ENCODE measurements at places on chromosomes 4 and X.

DNA sequence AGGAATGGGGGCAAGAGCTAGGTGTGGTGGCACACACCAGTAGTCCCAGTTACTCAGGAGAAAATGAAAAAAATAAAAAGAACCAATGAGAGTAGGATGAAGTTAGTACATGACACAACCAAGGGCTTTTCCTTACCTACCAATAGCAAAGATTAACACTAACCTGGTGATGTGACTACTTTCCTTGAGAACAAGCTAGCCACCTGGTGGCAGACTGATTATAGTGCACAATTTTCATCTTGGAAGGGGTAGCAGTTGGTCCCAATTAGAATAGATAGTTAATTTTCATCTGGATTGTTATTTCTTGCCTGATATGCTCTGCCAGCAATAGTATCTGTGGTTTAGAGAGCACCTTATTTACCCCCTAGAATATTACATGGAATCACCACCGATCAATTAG is 1216.8 kb upstream of the PABPC4L start:
- no peak for DNase-seq

DNA sequence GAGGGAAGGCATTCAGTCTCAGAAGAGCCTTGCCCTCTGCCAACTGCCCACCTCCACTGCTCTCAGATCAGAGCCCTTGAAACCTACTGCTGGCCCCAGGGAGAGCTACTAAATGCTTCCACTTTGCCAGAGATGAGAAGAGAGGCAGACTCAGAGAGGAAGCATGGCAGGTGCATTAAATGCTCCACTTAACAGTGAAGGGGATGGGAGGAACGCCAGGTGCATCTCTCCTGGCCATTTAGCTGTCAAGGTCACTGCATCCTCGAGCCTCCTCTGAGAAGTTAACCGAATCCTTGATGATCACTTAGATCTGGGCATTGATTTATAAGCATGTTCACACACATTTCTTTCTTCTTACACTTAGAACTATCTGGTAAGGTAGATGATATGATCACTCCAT is 15.0 kb downstream of the TRPC5 start:
- DNase-seq = no peak

- DNase-seq = no peak
Measured at GRCh38 chr4:89509708-89510281, 202.2 kb upstream of the GPRIN3 start.

DNA sequence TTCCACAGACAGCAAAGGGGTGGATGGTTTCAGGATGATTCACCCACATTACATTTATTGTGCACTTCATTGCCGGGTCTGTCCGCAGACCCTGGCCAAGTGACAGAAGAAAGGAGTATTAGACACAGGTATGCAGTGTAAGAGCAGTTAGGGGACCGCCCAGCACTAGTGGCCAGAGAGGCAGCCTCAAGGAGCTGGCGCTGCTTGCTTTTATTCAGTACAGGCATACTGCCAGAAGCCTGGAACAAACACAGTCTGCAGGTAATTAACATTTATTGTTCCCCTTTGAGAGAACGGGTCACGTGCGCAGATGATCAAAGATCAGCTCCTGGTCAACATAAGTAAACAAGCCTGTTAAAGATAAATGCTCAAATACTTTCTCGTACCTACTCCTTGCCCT is 1639.0 kb upstream of the IGFBP7 start:
- DNase-seq = no peak

DNA sequence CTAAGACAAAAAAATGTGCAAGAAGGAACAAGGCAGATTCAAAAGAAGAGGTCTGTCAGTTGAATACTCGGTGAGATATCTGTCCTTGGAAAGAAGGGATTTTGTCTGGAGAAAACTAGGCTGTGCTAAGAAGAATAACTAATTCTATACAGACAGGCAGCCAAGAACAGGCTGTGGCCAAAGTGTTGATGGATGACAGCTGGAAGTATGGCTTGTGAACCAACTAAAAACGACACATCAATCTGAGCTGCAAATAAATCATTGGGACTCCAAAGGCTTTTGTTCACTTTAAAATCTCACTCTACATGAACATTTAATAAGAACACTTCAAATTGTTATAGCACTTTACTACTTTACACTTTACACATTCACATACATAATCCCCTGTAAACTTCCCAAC is 70.5 kb upstream of the IGSF1 start:
- no peak for DNase-seq

GRCh38 chr4:140609548-140610425 is 41.0 kb upstream of the UCP1 start:
- DNase-seq = peak; percentile 29

DNA sequence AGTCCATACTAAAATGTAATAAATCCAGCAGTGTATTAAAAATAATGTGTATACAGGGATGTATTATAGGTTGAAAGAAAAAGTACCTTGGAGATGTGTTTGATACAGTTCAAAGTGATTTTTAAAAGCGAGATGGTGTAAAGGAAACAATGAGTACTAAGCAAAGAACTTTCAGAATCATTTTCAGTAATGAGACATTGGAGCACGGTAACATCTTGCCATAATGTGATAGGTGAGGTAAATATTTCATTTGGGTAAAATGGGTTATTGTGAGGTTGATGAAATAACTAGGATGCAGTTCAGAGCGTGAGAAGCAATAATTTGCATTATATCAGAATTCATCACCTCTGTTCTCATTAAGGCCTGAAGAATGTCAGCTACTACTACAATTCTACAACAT is 25.9 kb downstream of the EIF2S3 start:
- DNase-seq = no peak

GRCh38 chr4:1512738-1513660 is 106.8 kb upstream of the NKX1-1 start:
- no peak for DNase-seq

DNA sequence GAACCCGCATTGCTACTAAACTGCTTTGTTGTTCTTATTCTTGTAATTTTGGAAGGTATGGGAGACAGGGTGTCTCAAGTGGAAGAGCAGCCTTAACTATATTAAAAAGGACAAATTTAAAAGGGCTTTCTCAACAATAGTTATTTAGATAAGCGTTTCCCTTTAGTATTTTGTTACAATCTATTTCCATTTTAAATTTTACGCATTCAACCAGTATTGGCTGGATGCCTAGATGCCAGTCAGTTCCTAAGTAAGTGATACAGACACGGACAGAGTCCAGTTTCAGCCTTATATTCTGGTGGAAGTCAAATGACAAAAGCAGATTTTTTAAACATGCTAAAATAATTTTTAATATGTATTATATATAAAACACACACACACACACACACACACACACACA is 28.3 kb downstream of the FAT1 start:
- DNase-seq = no peak

- no peak for DNase-seq
Measured at GRCh38 chr4:152850377-152850776, 70.6 kb downstream of the ARFIP1 start.

DNA sequence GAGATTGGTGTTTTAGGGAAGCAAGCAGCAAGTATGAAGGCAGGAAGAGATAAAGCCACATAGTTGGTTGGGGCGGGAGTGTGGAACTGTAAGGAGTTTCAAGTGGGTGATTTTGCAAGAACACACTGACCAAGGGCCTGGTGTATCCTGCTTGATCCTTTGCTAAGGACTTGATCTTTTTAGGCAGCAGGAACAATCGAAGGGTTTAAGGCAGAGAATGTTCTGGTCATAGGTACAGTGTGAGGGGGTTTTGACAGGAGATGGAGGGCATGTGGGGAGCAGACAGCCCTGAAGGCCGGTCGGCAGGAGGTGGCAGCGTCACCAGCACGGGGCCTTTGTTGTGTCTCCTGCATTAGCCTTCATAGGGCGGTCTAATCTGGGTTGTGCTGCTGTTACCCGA is 54.7 kb downstream of the FAM193A start:
- DNase-seq = no peak

GRCh38 chr4:27917381-27917780 is 1056.7 kb downstream of the STIM2 start:
- DNase-seq = no peak

GRCh38 chr4:71287305-71287704 is 51.5 kb upstream of the SLC4A4 start:
- no peak for DNase-seq

DNA sequence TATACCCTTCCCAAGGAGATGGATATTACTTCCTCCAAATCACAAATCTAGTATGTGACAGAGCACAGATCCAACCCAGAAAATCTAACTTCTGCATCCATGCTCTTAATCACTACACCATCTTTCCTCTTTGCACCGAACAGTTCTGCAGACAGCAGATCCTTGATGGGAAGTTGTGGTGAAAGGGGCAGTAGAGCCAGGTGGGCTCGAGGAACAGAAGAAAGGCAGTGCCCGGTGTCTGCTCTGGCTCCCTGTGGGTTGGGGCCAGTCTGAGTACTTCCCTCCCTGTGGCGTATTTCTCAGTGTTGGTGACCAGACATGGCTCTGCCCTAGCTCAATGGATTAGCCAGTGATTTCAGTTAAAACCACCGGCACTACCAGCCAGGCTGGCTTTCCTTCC is 15.3 kb downstream of the HOPX start:
- no peak for DNase-seq

DNA sequence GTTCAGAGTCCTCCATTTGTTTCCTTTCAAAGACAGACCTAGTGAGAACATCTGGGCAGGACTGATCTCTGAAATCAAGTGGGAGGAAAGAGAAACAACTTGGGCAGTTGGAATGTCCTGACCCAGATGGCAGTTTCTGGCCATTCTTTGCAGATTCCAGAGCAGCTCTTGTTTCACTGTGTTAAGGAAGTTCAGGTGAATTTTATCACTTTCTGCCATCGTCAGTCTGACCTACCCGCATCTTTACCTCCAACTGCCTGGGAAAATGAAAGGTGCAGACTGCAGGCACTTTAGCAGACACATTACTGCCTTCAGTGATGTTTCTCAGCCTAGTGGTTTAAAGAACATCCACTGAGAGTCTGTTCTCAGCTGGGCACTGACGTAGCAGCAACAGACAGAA is 216.2 kb downstream of the CEP135 start:
- no peak for DNase-seq

DNA sequence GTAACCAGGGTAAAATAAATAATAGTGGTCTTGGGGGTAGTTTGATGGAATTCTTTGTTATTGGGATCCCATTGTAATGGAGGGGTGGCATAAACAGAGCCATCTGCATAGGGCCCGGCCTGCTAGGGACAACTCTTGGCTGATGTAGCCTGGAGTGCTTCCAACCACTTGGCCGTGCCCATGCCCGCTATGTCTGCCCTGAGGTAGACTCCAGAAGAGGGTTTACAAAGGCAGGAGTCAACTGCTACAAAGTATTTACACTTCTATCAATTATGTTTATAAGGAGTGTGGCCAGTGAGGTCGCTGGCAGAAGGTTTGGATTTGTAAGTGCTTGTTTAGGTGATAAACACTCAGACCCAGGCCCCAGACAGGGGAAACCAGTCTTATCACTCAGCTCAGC is 8.1 kb downstream of the RASL11B start:
- no peak for DNase-seq

- no peak for DNase-seq
Measured at GRCh38 chr4:71156616-71157015, 163.2 kb downstream of the DCK start.
